ENCODE measurements at places on chromosomes 11 and 22. TPM values are rescaled to one million over a fixed set of nuclear protein-coding genes. Genes with fewer than 3 reads are reported as not detected.

SMDT1 gene
- total RNA-seq: 7.0 TPM

SCN3B gene
- total RNA-seq: 0.50 TPM

LRRN4CL gene
- total RNA-seq: not detected

TMEM86A gene
- total RNA-seq: 1.2 TPM

SHISAL1 gene
- under 0.01 TPM for total RNA-seq

TMPRSS4 gene
- total RNA-seq: not detected

F2 gene
- total RNA-seq: not detected

IL17REL gene
- total RNA-seq: 0.22 TPM

PARVA gene
- 58.1 TPM for total RNA-seq

NAT10 gene
- total RNA-seq: 52.7 TPM

GDPD4 gene
- total RNA-seq: not detected

TECTA gene
- 0.40 TPM for total RNA-seq

ANO9 gene
- not detected for total RNA-seq

TMEM45B gene
- 0.40 TPM for total RNA-seq

DGAT2 gene
- total RNA-seq: 2.1 TPM

INPP5J gene
- 0.29 TPM for total RNA-seq

FTH1 gene
- 696 TPM for total RNA-seq

VPREB3 gene
- not detected for total RNA-seq

CRYBA4 gene
- total RNA-seq: not detected

PPP1CA gene
- 200 TPM for total RNA-seq

TSGA10IP gene
- not detected for total RNA-seq

OR2AG1 gene
- total RNA-seq: not detected

TMEM109 gene
- total RNA-seq: 113 TPM

WNT11 gene
- total RNA-seq: not detected

DRD4 gene
- not detected for total RNA-seq

CTSF gene
- 10.0 TPM for total RNA-seq

Measured in thoracic aorta endothelial cell (primary cell).